Neuronal stem cell (in vitro differentiated cells): ENCODE measurements at places on chromosomes 13 and 19.

DNA sequence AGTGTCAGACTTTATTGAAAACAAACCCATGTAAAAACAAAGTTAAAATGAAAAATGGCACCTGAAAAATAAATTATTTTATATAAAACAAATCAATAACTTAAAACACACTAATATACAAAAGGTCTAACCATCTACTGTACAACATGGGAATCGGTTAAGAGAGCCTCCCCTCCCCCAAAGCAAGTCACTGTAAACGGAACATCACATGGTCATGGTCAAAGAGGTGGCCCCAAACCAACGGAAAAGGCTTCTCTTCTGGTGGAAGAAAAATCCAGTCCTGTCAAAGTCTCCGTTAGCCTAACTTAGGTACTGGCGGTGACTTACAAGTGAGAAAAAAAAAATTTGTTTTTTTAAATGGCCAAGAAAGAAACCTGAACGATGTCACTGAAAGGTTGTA lies 15.7 kb upstream of the TIMM44 start:
- peaks cover 30% of the 10 kb centered on the region for H3K36me3 ChIP-seq
- DNase-seq: no peak
- H3K4me1 ChIP-seq: no peaks in the 10 kb centered on the region
- no peaks in the 10 kb centered on the region for H3K27me3 ChIP-seq
- H3K4me3 ChIP-seq: no peak overlapping the region

DNA sequence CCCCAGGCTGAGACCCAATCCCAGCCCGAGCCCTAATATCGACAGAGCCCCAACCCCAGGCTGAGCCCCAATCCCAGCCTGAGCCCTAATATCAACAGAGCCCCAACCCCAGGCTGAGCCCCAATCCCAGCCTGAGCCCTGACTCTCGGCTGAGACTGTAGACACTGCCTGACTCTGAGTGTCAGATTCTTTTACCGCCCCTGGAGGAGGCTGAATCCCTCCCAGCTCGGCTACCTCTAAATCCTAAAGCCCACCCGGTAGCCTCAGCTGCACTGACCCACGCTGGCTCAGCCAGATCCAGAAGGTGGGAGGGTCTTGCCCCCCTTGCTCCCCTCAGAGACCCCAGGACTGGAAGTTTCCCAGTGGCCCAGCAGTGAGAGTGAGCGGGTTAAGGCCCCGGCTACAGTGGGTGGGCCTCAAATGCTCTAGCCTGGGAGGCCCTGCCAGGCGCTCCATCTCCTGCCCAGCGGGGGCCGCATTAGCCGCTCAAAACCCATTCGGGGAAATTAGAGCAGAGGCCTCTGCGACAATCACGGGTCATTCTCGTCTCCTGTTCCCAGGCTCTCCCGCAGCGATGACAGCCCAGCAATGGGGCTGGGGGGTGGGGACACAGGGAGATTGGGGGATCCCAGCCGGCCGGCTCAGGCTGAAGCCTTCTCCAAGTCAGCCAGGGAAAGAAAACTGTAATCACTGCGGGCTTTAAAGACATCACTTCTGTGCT lies 43.8 kb downstream of the ZNRF4 start:
- peaks cover 25% of the 10 kb centered on the region for H3K4me1 ChIP-seq
- no peaks in the 10 kb centered on the region for H3K36me3 ChIP-seq
- H3K4me3 ChIP-seq: no peak overlapping the region
- H3K27me3 ChIP-seq: no peaks in the 10 kb centered on the region

DNA sequence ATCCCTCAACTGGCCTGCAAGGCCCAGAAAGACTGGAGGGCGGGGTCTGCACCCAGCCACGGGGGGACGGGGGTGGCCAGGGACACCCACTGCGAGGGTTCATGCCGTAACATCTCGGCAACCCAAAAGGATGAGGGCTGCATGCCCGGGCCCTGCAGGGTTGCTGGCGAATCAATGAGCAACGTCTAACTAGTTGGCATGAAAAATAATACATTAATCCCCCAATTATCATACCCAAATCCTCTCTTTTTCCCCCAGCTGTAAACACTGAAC lies 232.2 kb downstream of the TUBA3C start:
- H3K27me3 ChIP-seq: no peaks in the 10 kb centered on the region
- no peak overlapping the region for H3K27ac ChIP-seq
- no peaks in the 10 kb centered on the region for H3K36me3 ChIP-seq
- no peaks in the 10 kb centered on the region for H3K4me1 ChIP-seq
- DNase-seq: no peak

DNA sequence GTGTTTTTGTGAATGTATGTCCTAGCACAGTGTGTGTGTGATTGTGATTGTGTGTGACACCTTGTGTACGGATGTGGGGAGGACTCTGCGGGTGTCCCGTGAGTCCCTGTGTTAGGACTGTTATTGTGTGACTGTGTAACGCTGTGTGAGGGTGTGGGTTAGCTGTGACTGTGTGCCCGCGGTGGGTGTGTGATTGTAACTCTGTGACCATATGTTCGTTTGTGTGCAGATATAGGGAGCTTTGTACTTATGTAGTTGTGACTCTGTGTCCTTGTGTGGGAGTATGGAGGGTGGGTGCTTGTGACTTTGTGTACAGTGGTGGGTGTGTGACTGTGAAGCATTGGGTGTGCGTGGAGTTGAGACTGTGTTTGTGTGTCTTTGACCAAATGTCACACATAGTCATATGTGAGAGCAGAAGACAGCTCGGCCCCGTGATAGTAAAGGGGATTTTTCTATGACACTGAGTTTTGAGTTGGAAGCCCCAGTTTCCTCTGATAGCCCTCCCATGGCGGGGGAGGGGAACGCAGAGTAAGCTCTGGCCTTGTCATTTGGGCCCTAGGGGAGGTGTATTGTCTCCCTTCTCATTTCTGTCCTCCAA lies 949 bp upstream of the ZNF260 start:
- peaks cover 4% of the 10 kb centered on the region for H3K4me1 ChIP-seq
- no peak overlapping the region for H3K27ac ChIP-seq
- H3K36me3 ChIP-seq: peaks cover 9% of the 10 kb centered on the region
- no peak for DNase-seq

DNA sequence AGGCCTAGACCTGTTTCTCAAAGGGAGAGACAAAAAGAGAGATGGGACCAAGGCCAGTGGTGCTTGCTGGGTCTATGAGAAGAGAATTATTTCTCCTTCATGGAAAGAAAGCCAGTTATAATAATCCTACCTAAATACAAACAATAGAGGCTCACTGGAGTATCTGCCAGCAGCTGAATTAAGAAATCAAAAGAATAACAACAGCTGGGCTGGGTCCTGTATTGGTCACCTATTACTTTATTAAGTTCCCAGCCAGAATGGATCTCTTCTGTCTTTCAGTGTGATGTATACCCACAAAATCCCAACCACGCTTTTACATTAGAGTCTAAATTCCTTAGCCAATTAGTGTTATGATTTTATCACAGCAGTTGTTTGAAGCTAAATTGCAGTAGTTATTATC lies 297.8 kb upstream of the DACH1 start:
- H3K36me3 ChIP-seq: no peaks in the 10 kb centered on the region
- H3K4me3 ChIP-seq: no peak overlapping the region
- no peaks in the 10 kb centered on the region for H3K27me3 ChIP-seq
- H3K27ac ChIP-seq: no peak overlapping the region
- no peaks in the 10 kb centered on the region for H3K4me1 ChIP-seq
- DNase-seq: no peak

DNA sequence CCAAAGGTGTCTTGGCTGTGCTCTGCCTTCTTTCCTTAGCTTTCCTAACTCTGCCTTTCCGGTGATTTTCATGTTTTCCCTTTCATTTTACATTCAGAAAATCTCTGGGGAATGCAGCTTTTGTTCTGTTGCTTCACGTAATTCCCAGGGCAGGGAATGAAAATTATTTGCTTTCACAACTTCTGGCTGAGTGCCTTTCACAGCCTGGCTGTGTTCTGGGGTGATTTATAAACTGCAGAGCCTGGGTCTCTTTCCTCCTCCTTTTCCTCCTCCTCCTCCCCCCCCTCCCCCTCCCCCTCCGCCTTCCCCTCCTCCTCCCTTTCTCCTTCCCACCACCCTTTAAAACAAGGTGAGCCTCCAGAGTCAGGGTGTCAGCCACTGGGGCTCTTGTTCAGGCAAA lies 84.3 kb downstream of the RNASEH2B start:
- no peak overlapping the region for H3K27ac ChIP-seq
- no peak for DNase-seq
- H3K4me3 ChIP-seq: no peak overlapping the region
- H3K4me1 ChIP-seq: peaks cover 25% of the 10 kb centered on the region
- no peaks in the 10 kb centered on the region for H3K36me3 ChIP-seq

GRCh38 chr13:47621931-47622330 lies 379.1 kb downstream of the SUCLA2 start:
- H3K4me1 ChIP-seq: no peaks in the 10 kb centered on the region
- H3K27me3 ChIP-seq: no peaks in the 10 kb centered on the region
- H3K27ac ChIP-seq: no peak overlapping the region
- no peak for DNase-seq

DNA sequence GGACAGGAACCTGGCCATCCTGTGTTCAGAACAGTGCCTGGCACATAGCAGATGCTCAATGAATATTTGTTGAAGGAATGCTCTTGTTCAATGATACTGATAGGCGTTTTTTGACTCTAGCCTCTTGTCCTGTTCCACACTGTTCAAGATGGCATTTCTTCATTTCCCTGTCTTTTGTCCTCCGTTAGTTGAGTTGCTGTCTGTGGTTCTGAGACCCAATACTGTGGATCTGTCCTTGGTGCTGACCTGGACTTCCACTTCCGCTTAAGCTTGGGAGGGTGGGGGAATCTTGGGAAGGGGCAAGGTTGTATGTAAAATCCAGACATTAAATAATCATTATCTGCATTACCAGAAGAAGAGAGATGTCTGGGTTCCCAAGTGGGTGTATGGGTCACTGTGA lies 8.3 kb upstream of the KCNN4 start:
- no peak overlapping the region for H3K27ac ChIP-seq
- no peak overlapping the region for H3K4me3 ChIP-seq
- peaks cover 6% of the 10 kb centered on the region for H3K4me1 ChIP-seq
- DNase-seq: peak; percentile 49
- H3K27me3 ChIP-seq: peaks cover 3% of the 10 kb centered on the region

DNA sequence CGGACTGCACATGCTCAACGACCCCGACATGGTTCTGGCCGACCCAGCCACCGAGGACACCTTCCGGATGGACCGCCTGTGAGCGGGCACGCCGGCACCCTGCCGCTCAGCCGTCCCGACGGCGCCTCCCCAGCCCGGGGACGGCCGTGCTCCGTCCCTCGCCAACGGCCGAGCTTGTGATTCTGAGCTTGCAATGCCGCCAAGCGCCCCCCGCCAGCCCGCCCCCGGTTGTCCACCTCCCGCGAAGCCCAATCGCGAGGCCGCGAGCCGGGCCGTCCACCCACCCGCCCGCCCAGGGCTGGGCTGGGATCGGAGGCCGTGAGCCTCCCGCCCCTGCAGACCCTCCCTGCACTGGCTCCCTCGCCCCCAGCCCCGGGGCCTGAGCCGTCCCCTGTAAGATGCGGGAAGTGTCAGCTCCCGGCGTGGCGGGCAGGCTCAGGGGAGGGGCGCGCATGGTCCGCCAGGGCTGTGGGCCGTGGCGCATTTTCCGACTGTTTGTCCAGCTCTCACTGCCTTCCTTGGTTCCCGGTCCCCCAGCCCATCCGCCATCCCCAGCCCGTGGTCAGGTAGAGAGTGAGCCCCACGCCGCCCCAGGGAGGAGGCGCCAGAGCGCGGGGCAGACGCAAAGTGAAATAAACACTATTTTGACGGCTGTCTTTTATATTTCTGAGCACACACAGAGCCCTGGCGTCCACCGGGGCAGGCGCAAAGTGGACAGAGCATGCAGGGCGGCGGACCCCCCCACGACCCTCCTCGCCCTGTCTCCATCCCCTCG lies 13.6 kb downstream of the COMP start:
- DNase-seq: no peak
- H3K4me3 ChIP-seq: no peak overlapping the region
- no peaks in the 10 kb centered on the region for H3K27me3 ChIP-seq
- no peak overlapping the region for H3K27ac ChIP-seq
- no peaks in the 10 kb centered on the region for H3K4me1 ChIP-seq
- no peaks in the 10 kb centered on the region for H3K36me3 ChIP-seq

DNA sequence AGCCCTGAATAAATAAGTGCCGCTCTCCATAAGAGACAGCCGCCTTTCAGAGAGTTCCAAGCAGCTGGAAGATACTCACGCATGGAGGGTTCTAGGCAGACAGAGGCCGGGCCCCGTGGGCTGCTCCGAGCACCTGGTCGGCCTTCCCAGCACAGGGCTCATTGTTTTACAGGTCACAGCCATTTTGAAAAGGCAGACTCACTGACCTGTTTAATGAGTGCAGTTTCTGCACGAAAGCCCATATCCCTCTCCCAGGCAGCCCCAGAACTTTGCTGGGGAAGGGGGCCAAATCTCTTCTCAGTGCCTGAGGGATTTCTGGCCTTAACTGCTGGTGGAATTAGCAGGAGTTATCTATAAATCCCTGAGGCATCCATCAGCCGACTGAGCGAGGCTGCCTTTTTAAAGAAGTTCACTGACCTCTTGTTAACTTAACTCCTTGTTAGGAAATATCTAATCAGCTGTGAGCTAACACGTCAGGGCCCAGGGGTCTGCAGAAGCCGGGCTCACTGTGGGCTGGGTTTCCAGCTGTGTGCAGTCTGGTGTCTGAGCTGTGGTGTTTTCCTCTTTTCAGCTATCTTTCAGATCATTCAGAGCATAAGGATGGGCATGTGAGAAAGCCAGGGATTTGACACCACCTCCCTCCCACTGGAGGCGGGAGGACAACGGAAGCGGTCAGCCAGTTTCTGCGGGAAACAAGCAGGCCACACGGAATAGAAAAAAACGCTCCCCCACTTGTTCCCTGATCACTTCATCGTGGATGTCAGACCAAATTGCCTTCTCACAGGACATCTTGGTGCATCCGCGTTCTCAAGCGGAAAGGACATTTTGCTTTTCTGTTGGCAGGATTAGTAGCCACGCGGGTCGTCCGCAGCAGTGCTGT lies 23.3 kb downstream of the SERP2 start:
- H3K27ac ChIP-seq: peak overlapping the region; percentile 94
- peak; percentile 78 for DNase-seq
- no peaks in the 10 kb centered on the region for H3K27me3 ChIP-seq
- peak overlapping the region; percentile 14 for H3K4me3 ChIP-seq
- no peaks in the 10 kb centered on the region for H3K36me3 ChIP-seq

- no peaks in the 10 kb centered on the region for H3K4me1 ChIP-seq
- H3K27me3 ChIP-seq: no peaks in the 10 kb centered on the region
- H3K27ac ChIP-seq: no peak overlapping the region
- DNase-seq: no peak
These were observed 60.4 kb downstream of the DLEU7 start for GRCh38 chr13:50783066-50783465.

GRCh38 chr13:39016787-39017186 lies 21.1 kb downstream of the PROSER1 start:
- H3K36me3 ChIP-seq: peaks cover 99% of the 10 kb centered on the region
- H3K27me3 ChIP-seq: no peaks in the 10 kb centered on the region
- DNase-seq: peak; percentile 42
- H3K4me3 ChIP-seq: no peak overlapping the region
- H3K27ac ChIP-seq: no peak overlapping the region
- peaks cover 1% of the 10 kb centered on the region for H3K4me1 ChIP-seq
